Activated CD4-positive, alpha-beta T cell treated with anti-CD3 and anti-CD28 coated beads for 4 hours (primary cell): ENCODE measurements at places on chromosomes 2 and 18.

GRCh38 chr2:110905217-110905616 is 172.8 kb downstream of the ACOXL start:
- DNase-seq, result no peak

DNA sequence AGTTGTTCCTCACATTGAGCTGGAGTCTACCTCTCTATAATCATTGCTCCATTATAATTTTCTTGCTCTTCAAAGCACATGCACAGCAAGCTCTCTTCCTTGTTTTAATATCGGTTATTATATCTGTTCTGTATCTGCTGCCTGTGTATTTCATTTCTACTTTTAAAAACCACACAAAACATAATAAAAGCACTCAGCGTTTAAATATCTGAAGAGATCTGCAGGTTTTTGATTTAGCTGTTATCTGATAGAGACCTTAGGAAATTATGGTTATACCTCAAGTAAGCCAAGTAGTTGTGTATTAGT is 49.0 kb downstream of the SERPINB7 start:
- DNase-seq, result no peak

DNA sequence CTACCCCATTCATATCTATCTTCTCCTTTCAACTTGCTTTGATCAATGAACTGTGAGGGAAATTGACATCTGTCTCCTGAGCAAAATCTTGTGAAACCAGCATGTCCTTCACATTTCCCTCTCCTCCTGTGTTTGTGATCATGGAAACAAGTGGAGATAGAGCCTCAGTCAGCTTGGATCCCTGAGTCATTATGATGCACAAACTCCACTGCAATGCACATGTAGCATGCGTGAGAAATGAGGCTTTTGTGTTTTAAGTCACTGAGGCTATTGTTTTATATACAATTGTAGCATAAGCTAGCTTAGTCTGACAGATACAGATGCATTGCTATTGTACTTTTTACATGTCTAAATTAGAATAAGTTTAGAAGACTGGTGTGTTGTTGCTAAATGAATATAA is 85.2 kb upstream of the HNMT start:
- DNase-seq, result no peak

GRCh38 chr2:202716953-202717597 is 82.3 kb downstream of the FAM117B start:
- no peak for DNase-seq

- no peak for DNase-seq
Measured at GRCh38 chr2:85119900-85120299, 13.3 kb upstream of the TCF7L1 start.

GRCh38 chr2:113182471-113183260 is 8.9 kb downstream of the PSD4 start:
- DNase-seq, result no peak

DNA sequence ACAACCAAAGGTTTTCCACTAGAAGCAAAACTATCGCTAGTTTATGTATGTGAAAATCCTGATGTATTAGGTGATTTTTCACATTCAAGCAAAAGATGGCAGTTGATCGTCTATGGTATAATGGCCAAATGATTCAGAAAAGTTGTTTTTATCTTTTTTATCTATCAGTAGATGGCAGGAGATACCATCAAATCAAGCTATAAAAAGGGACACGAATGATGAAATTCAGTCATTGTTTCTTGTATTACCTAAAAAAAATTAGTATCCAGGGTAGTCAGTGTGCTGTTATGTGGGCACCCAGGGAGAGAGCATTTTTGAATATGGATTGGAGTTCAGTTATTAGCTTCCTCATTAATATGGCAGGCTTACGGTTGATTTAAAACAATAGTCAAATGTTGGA is 22.9 kb upstream of the CAVIN2 start:
- no peak for DNase-seq
